ENCODE measurements at places on chromosomes 5 and 9.

- DNase-seq, result no peak
Measured at GRCh38 chr5:155850370-155850769, 476.6 kb upstream of the SGCD start.

DNA sequence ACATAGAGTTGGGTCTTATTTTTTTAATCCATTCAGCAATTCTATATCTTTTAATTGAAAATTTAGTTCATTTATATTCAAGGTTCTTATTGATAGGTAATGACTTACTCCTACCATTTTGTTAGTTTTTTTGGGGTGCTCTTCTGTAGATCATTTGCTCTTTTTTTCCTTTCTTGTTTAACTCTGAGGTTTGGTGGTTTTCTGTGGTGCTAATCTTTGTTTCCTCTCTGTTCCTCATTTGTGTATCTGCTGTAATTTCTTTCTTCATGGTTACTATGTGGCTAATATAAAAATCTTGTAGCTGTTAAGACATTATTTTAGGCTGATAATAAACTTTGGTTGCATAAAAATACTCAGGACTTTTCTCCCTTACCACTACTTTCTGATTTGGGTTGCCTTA is 181.6 kb upstream of the DMRTA1 start:
- DNase-seq, result no peak

- DNase-seq, result no peak
Measured at GRCh38 chr9:27792971-27793689, 219.8 kb upstream of the C9orf72 start.

DNA sequence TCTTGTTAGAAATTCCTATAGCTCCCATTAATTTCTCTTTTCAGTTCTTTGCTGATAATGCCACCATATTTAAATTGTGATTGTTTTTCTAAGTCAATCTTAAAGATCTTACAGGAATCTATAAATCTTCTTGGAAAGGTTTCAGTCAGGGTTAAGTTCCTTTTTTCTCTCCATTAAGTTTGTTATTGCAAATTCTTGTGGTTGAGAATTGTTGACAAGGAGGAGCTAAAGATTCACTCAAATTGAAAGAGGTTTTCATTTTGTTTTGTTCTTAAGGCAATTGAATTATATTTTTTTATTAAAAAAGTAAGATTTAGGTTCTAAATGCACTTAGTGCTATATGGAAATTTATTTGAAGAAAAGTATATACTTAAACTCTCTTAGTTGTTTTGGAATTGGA is 213.4 kb downstream of the PRR16 start:
- no peak for DNase-seq

- no peak for DNase-seq
Measured at GRCh38 chr5:135397084-135397483, 1.9 kb downstream of the MACROH2A1 start.

DNA sequence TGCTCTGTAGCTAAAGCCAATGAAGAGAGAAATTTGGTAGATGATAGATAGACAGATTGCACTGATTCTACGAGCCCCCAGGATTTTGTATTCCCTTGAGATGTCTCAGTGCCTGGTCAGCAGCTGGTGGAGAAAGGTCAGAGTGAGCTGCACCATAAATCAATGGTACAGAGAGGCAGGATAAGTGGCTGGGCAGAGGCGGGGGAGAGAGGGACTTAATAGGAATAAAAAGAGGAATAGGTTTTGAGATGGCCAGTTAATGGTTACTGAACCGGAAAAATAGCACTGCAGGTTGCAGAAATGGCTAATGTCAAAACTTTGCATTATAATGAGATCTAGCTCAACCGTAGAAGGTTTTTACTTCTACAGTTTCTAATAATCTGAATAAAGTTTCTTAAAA is 47.9 kb upstream of the SLC12A2 start:
- DNase-seq, result no peak

Data from activated CD4-positive, CD25-positive, alpha-beta regulatory T cell treated with anti-CD3 and anti-CD28 coated beads, Interleukin-2, amount 50 U/mL, for 16 hours (primary cell).